Upper lobe of left lung (tissue), 6 donors: ENCODE measurements at places on chromosomes 2 and 18.

- DNase-seq, result no peak
- no peak overlapping the region for H3K4me3 ChIP-seq
- H3K27me3 ChIP-seq, result no peaks in the 10 kb centered on the region
- H3K36me3 ChIP-seq, result no peaks in the 10 kb centered on the region
Observed at GRCh38 chr2:166773308-166773949, 114.9 kb upstream of the XIRP2 start.

DNA sequence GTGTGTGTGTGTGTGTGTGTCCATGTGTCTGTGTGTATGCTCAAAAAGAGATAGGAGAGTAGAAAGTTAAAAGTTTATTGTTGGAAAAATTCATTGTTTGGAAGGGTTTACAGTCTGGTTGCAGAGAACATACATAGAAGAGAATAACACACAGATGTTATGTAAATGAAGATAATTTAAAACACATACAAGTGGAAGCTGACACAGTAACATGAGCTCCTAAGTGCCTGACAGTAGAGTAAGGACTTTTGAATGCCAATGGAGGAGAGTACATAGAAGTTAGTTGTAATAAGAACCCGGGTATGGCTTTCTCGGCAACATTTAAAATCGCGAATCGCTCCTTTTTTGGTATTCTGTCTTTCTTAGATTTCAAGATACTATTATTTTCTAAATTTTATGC lies 137.0 kb upstream of the FANCL start:
- H3K4me3 ChIP-seq, result no peak overlapping the region
- no peaks in the 10 kb centered on the region for H3K27me3 ChIP-seq
- no peaks in the 10 kb centered on the region for H3K4me1 ChIP-seq
- no peak overlapping the region for H3K27ac ChIP-seq
- no peaks in the 10 kb centered on the region for H3K36me3 ChIP-seq
- DNase-seq, result no peak

- peak overlapping the region; percentile 98 for H3K4me3 ChIP-seq
- peaks cover 23% of the 10 kb centered on the region for H3K36me3 ChIP-seq
- peak; percentile 90 for DNase-seq
- H3K27me3 ChIP-seq, result no peaks in the 10 kb centered on the region
Observed at GRCh38 chr2:96265349-96265839, 403 bp downstream of the TMEM127 start.

DNA sequence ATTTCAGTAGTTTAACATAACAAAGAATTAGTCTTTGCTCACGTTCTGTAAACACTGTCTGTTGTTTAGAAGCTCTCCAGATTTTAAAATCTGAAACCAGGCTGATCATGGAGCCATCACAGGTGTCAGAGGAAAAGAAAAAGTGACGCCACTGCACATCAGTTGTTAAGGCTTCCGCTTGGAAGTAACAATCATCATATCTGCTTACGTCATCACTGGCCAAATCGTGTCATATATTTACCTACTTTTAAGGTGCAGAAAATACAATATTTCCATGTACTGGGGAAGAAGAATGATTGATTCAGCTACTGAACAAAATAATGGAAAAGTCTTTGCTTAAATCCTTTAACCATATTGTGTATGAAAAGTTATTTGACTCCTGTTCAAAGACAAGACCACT lies 382.6 kb upstream of the MC4R start:
- DNase-seq, result no peak
- H3K27me3 ChIP-seq, result no peaks in the 10 kb centered on the region
- no peak overlapping the region for H3K27ac ChIP-seq
- no peak overlapping the region for H3K4me3 ChIP-seq

GRCh38 chr2:70551167-70551566 lies 2.5 kb downstream of the TGFA start:
- H3K27me3 ChIP-seq, result no peaks in the 10 kb centered on the region
- no peak overlapping the region for H3K4me3 ChIP-seq
- H3K4me1 ChIP-seq, result peaks cover 24% of the 10 kb centered on the region
- no peak overlapping the region for H3K27ac ChIP-seq
- DNase-seq, result no peak

DNA sequence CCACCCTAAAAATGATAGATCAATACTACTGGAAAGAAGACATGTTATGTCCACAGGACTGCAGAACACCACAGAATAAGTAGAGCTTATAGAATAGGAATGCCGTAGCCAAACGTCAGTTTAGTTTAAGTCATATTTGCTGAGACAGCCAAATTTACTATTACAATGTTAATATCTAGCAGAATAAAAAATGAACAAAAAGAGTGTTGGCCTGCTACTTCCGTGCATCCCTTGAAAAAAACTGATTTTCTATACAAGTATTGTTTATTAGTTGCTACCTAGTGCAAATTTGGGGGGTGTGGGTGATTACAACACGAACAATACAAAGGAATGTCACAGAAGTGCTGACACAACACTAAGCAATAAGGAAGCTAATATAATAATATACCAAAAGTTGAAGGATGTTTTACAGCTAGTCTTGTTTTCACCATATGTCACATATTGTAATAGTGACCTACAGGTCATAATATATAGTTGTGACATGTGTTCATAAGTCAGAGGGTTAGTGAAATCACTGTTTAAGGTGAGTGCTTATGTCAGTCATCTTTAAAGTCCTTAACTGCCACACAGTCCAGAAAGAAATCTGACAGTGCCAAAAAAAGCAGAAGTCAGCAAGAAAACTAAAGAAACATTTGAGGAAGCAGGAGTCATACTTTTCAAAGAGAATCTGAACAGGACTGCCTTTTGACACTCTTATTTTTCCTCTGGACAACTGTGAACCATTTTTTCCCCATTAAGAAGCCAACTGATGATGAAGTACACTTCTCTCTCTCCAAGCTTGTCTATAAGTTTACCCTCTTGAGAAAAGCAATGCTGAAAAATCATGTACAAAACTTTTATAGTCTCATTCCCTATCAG lies 376.4 kb downstream of the ZEB2 start:
- no peak overlapping the region for H3K27ac ChIP-seq
- no peak for DNase-seq
- H3K4me3 ChIP-seq, result no peak overlapping the region
- no peaks in the 10 kb centered on the region for H3K4me1 ChIP-seq

- H3K4me1 ChIP-seq, result no peaks in the 10 kb centered on the region
- no peak overlapping the region for H3K27ac ChIP-seq
- no peak overlapping the region for H3K4me3 ChIP-seq
- DNase-seq, result no peak
- H3K36me3 ChIP-seq, result no peaks in the 10 kb centered on the region
- H3K27me3 ChIP-seq, result no peaks in the 10 kb centered on the region
Observed at GRCh38 chr2:2871480-2872308, 505.9 kb downstream of the EIPR1 start.

DNA sequence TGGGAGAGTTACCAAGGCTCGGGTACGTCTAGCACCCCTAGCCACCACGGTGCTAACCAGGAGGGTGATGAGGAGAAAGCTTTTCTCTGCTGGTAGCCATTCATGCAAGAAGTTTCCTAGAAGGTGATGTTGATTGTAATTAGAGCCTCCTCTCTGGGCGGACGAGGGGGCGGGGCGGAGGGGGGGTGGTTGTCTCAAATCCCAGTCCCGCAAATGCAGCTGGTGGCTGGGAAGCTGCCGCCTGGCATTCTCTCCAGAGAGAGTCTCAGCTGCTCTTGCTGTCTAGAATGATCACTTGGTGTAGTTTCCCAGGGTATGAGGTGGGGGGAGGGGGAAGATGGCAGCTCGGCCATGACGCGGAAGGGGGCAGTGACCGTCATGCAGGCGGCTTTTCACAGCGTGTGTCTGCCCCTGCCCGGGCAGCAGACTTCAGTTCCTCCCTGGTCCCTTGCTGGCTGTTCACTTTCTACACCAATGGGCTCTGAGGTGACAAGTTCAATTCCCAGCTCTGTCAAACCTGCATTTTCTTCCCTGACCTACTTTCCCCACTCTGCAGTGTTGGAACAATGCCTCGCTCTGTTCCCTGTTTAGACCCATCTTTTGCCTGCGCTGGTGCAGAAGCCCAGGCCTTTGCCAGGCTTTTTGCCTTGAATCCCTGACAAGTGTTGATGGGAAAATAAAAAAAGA lies 61.5 kb upstream of the KLF7 start:
- no peaks in the 10 kb centered on the region for H3K36me3 ChIP-seq
- peaks cover 54% of the 10 kb centered on the region for H3K4me1 ChIP-seq
- no peaks in the 10 kb centered on the region for H3K27me3 ChIP-seq
- H3K27ac ChIP-seq, result peak overlapping the region; percentile 73
- H3K4me3 ChIP-seq, result peak overlapping the region; percentile 11
- DNase-seq, result peak; percentile 31

- H3K4me1 ChIP-seq, result peaks cover 18% of the 10 kb centered on the region
- H3K4me3 ChIP-seq, result no peak overlapping the region
- no peaks in the 10 kb centered on the region for H3K36me3 ChIP-seq
- DNase-seq, result no peak
- no peak overlapping the region for H3K27ac ChIP-seq
Observed at GRCh38 chr18:35478520-35479435, 19.0 kb downstream of the INO80C start.

DNA sequence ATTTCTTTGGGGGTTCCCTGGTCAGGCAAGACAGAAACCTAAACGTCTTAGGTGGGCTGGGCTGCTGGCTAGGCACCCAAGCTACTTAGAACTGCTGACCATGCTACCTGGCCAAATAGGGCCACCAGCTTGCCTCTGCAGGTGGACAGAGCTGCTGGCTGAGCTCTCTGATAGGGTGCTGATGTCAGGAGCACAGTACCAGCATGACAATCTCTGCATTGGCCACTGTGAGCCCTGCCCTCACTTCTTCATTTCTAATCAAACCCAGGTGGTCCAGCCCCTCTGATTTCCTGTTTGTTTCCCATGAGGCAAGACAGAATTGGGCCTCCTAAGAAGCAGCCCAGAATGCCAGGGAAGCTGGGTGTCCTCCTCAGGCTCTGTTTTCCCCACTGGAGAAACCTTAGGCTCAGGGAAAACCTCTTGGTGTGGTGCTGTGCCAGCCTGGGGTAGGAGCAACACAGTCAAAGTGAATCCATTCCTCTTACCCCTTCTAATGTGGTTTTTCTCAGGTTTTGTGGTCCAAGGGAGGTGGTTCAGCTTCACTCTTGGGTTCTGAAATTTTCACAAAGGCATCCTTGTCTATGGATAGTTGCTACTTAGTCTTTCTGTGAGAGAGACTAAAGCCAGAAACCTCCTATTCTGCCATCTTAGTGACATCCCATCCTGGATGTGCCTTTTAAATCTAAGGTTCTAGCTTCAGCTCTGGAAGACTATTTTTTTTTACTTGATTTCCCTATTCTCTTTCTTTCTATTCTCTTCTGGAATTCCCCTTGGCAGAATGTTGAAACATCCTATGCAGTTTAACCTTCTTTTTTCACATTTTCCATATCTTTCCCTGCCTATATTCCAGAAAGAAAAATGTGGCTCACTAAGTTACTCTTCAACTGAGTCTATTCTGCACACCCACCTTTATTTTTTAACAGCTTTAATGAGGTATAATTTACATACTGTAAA lies 15.2 kb downstream of the SP100 start:
- H3K27me3 ChIP-seq, result no peaks in the 10 kb centered on the region
- DNase-seq, result no peak
- no peak overlapping the region for H3K4me3 ChIP-seq

GRCh38 chr2:126476691-126477090 lies 179.3 kb upstream of the GYPC start:
- H3K4me1 ChIP-seq, result no peaks in the 10 kb centered on the region
- no peaks in the 10 kb centered on the region for H3K36me3 ChIP-seq
- no peak for DNase-seq
- H3K27ac ChIP-seq, result no peak overlapping the region
- no peak overlapping the region for H3K4me3 ChIP-seq
- no peaks in the 10 kb centered on the region for H3K27me3 ChIP-seq

- H3K4me1 ChIP-seq, result peaks cover 18% of the 10 kb centered on the region
- no peaks in the 10 kb centered on the region for H3K36me3 ChIP-seq
- H3K27ac ChIP-seq, result peak overlapping the region; percentile 38
- peak; percentile 10 for DNase-seq
- no peak overlapping the region for H3K4me3 ChIP-seq
Observed at GRCh38 chr2:239307921-239308613, 92.8 kb downstream of the HDAC4 start.

GRCh38 chr2:149468636-149469035 lies 118.9 kb downstream of the MMADHC start:
- peaks cover 3% of the 10 kb centered on the region for H3K4me1 ChIP-seq
- no peaks in the 10 kb centered on the region for H3K27me3 ChIP-seq
- no peak overlapping the region for H3K27ac ChIP-seq
- H3K4me3 ChIP-seq, result no peak overlapping the region

- DNase-seq, result peak; percentile 87
- H3K27ac ChIP-seq, result peak overlapping the region; percentile 93
- H3K27me3 ChIP-seq, result no peaks in the 10 kb centered on the region
- H3K36me3 ChIP-seq, result no peaks in the 10 kb centered on the region
Observed at GRCh38 chr18:25349926-25350487, 2.0 kb downstream of the ZNF521 start.

GRCh38 chr2:35688309-35688708 lies 667.3 kb upstream of the CRIM1 start:
- no peaks in the 10 kb centered on the region for H3K27me3 ChIP-seq
- H3K4me1 ChIP-seq, result no peaks in the 10 kb centered on the region
- H3K36me3 ChIP-seq, result no peaks in the 10 kb centered on the region
- DNase-seq, result no peak

DNA sequence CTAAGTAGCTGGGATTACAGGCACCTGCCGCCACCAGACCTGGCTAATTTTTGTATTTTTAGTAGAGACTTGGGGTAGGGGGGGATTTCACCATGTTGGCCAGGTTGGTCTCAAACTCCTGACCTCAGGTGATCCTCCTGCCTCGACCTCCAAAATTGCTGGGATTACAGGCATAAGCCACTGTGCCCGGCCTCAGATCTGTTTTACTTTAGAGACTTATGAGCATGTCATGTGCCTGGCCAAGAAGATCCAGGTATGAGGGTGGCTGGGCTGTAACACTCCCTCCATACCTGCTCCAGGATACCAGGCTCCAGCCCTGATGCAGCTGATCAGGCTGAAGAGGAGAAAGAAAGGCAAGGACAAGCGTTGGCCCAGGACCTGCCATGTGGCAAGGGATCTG lies 125.0 kb downstream of the LPIN1 start:
- H3K27ac ChIP-seq, result no peak overlapping the region
- no peak for DNase-seq
- H3K27me3 ChIP-seq, result no peaks in the 10 kb centered on the region
- no peak overlapping the region for H3K4me3 ChIP-seq
- peaks cover 10% of the 10 kb centered on the region for H3K4me1 ChIP-seq

GRCh38 chr2:42141687-42142546 lies 27.2 kb upstream of the EML4 start:
- no peaks in the 10 kb centered on the region for H3K27me3 ChIP-seq
- no peak for DNase-seq
- H3K4me1 ChIP-seq, result peaks cover 37% of the 10 kb centered on the region
- peak overlapping the region; percentile 83 for H3K27ac ChIP-seq
- H3K4me3 ChIP-seq, result peak overlapping the region; percentile 29
- H3K36me3 ChIP-seq, result no peaks in the 10 kb centered on the region

DNA sequence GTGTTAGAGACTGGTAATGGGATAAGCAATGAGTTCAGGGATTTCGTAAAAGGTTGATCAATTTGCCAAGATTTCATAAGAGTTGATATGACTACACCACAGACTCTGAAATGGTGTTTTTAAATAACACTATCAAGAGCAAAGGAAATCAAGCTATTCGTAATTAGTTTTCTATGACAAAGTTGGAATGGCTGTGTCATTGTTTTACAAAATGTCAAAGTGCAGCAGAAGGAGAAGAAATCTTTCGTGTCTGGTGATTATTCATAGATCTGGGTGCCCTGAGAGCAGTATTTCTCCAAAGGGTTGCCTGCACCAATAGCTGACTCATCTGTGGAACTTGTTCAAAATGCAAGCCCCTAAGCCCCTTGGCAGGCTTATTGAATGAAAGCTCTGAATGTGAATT lies 70.1 kb downstream of the NABP1 start:
- H3K4me3 ChIP-seq, result no peak overlapping the region
- no peaks in the 10 kb centered on the region for H3K4me1 ChIP-seq
- H3K36me3 ChIP-seq, result no peaks in the 10 kb centered on the region
- no peaks in the 10 kb centered on the region for H3K27me3 ChIP-seq
- no peak for DNase-seq
- no peak overlapping the region for H3K27ac ChIP-seq
